Colonic mucosa (tissue), 4 donors: ENCODE measurements at places on chromosomes 11 and 22.

DNA sequence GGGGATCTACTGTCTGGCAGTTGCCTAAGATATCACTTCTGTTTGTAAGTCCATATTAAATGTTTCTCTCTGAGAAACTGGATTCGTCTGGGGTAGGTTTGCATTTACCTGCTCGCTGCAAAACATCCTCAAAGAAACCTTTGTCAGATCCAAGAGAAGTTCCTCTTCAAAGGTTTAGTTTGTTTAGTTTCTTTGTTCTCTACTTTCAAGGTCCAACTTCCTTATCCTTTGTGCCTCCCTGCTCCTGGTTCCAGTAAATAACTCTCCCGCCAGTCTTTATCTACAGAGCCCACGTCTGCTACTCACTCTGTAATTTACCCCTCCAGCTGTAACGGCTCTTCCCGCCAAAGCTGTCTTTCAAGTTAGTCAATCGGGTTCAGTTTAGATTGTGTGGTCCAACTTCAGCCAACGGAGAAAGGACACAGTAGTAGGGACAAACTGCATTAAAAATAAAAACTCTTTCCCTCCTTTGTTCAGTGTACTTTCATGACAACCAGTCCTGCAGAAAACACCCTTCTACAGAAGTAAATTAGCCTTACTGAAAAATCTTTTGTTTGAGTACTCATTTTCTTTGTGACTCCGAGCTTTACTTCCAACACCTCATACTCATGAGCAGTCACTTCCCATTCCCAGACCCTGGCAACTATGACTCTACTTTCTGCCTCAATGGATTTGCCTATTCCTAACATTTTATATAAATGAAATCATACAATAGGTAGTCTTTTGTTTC lies 41.0 kb downstream of the TMPRSS5 start:
- peak; percentile 41 for DNase-seq

DNA sequence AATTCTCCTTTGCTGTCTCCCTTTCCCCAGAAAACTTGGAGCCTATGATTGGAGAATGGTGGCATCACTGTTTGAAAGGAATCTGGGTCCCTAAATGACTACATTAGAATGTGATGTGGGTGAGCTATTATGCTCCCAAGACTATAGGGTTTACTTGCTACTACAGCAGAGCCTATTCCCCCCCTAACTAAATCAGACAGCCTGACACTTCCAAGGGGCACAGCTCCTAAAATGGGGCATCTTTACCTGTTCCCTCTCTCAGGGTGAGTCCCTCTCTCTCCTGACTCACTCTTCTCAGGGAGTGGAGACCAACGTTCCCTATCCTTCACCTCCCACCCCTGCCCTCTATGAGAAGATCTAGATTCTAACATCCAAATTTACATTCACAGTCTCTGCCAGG lies 775 bp upstream of the ISX start:
- DNase-seq: no peak

- DNase-seq: no peak
These were observed 34.5 kb downstream of the SPATA19 start for GRCh38 chr11:133810766-133811165.

- DNase-seq: peak; percentile 45
These were observed 12.2 kb upstream of the CDC42BPG start for GRCh38 chr11:64856382-64857227.

GRCh38 chr11:2313051-2313951 lies 11.5 kb downstream of the TSPAN32 start:
- no peak for DNase-seq

- no peak for DNase-seq
These were observed 49.3 kb upstream of the RDX start for GRCh38 chr11:110345743-110346142.

DNA sequence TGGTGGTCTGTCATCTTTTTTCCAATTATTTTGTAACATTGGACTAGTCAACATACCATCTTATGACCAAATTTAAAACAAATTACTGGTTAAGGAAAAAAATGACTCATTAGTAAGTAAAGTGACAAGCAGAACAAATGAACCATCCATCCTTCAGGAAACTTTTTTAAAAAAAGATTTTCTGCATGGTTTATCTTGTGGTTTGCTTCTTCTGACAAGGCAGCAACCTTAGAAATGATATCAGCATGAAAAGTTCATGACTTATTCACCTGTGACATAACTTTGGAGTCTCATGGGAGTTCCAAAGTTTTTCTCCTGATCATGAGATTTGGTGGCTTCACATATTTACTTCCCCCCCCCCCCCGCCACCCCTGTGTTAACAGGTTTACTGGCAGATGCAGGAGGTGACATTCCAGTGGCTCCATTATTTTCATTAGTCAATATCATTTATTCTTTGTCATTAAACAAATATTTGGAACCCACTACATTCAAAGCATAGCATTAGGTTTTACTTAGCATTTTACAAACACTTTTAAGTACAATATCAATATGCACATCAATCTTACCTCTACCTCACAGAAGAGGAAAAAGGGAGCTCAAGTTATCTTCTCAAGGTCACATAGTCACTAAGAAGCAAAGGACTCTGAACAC lies 40.7 kb downstream of the DCUN1D5 start:
- no peak for DNase-seq

GRCh38 chr22:48065892-48066291 lies 1303.4 kb downstream of the TBC1D22A start:
- no peak for DNase-seq

DNA sequence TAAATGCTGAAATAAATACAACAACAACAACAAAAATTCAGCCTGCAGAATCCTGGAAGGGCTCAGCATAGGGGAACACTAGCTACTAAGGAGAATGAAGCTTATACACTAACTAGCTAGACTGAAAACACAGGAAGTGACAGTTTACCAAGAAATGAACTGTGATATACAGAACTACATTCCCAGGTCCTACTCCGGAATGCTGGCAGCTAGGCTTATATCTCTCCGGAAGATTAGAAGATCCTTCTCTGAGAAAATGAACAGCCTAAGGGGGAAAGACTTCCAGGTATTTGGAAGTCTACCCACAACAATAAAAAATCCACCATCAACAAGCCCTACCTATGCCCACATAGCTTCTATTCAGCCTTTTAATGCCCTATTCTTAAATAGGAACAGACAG lies 31.0 kb downstream of the CCDC34 start:
- DNase-seq: no peak

- no peak for DNase-seq
These were observed 2.0 kb downstream of the NAA40 start for GRCh38 chr11:63940786-63941185.

DNA sequence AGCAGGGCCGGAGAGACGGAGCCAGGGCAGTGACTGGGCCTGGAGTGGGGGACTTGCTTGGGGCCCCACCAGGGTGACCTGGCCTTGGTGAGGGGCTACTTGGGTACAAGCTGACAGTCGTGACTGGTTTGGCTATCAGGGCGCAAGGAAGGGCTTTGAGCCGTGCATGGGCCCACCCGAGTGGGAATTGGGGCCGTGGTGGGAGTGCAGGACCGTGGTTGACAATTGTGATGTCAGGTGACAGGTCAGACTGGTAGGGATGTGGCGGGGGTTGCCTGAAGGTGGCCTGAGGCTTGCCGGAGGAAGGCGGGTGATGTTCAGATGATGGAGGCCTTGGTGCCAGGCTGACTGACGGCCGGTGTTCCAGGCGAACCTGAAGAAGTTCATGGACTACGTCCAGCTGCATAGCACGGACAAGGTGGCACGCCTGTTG lies 5.6 kb downstream of the SHANK3 start:
- no peak for DNase-seq

DNA sequence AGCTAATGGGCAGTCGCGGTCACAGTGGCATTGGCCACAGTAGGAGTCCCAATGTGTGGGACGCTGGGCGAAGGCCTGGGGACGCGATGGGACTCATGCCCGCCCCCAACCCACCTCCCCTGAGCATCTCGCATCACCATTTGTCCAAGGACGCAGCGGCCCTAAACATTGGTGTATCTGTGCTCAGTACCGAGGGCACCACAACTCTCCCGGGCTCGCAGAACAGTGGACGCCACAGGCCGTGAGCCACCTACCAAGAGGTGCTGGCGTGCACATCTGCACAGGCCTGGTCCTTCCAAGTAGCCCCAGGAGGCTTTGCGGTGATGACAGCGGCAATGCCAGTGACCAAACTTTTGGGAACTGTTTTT lies 27.3 kb downstream of the RRP7A start:
- DNase-seq: no peak

GRCh38 chr11:132330515-132330914 lies 960.1 kb downstream of the NTM start:
- DNase-seq: no peak

DNA sequence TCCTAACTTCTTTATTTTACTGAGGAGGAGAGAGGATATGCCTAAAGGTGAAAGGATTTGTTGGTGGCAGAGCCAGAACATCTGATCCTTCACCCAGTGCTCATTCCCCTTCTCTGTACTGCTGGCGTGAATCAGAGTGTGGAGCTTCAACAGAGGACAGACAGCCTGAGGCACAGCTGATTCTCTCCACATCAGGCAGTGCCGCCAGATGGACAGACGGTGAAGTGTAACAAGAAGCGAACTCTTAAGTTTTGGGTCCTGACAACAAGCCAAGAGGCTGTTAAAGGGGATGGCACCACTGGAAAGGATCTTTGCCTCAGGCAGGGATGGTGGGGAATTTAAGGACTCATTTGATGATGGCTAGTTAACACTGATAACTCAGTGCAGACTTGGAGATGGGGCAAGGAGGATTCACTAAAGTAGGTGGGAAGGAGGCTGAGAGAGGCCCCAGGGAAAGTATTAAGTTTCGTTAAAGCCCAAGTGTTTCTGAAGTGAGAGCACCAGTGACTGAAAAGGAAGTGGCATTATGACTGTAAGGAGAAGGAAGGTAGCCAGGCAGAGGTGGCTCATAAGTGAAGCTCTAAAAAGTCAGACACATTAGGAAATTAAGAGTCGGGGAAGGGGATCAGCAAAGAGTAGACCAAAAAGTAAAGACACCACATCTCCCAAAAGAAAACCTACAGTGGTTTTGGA lies 81.3 kb downstream of the CLPB start:
- no peak for DNase-seq

DNA sequence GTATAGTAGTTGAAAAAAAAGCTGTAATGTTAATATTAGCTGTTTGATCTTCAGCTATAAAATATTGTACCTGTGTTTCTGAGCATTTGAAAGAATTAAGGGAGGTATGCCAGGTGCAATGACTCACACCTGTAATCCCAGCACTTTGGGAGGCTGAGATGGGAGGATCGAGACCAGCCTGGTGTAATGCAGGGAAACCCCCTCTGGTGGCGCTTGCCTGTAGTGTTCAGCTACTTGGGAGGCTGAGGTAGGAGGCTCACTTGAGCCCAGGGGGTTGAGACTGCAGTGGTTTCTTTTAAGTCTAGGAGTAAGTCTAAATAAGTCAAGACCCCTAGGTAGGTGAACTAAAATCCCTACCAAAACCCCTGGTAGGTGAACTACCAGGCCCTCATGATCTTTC lies 37.1 kb downstream of the TAF1D start:
- DNase-seq: no peak

DNA sequence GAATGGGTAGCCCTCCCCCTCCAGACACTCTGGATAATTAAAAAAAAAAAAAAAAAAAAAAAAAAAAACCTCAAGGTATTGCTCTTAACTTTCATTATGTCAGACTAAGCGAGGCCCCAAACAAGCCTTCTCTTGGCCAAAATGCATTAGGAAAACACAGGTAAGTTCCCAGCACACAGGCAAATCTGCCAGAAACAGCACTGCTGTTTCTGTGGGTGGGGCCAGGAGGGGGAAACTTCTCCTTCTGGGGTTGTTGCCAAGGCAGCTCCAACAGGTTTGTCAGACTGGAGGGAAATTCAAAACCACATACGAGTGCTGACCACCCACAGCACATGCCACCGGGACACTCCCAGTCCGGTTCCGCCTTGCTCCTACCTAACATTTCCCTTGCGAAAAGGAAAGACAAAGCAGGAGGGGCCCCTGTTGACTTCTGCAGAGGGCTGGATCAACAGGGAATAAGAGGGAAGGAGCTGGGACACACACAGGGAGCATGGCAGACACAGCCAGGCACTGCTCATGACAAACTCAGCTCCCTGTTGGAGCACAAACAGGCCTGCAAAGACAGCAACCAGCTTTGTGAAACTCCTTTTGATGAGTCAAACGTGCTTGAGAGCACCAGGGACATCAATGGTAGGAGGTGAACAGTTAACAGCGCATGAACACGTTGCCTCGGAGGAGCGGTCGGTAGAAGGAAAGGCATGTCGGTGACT lies 55.0 kb downstream of the MYH9 start:
- DNase-seq: peak; percentile 77

- DNase-seq: no peak
These were observed 7.0 kb downstream of the DNAJB13 start for GRCh38 chr11:73957654-73958361.

DNA sequence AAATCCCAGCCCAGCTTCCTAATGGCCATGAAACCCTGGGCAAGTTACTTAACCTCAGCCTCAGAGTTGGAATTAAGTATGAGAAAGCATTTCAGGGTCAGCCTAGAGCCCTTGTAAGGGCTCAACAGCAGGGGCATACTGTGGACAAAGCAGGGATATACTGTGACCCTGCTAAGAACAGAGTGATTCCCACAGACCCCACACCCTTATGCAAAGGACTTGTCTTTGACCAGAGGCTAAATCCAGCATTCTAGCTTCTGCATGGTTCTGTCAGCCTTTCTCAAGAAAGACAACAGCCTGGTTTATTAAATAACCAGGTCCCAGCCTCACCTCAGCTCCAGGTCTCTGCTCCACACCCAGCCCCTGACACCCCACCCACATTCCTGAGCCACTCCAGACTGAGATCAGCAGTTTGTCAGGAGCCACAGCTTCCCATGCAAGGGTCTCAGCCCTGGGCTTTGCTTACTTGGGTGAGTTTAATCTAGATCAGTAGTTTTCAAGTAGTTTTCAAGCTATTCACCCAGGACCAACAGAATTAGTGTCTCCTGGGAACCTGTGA lies 69.2 kb downstream of the GALNT18 start:
- DNase-seq: no peak
